Peyer's patch (tissue), 4 donors: ENCODE measurements at places on chromosomes 12 and 14. TPM values are rescaled to one million over a fixed set of nuclear protein-coding genes. Genes with fewer than 3 reads are reported as not detected.

DNA sequence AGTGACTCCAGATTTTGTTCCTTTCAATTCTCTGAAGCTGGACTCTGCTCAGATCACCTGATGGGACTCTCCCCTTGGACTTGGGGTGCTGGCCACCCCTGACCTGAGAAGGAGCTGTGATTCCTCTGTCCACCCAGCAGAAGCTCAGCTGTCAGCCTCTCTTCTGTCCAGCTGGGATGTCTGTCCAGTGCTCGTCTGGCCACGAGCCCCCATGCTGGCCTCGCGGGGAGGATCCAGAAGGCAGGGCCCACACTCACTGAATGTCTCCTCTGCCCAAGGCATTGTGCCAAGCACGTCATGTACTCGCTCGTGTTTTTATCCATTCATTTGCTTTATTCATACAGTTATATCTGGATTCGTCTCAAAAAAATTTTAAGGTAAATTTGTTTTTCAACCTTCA lies 14.2 kb upstream of the SLC24A4 start:
- no peaks in the 10 kb centered on the region for H3K36me3 ChIP-seq
- no peaks in the 10 kb centered on the region for H3K4me1 ChIP-seq
- no peak overlapping the region for H3K4me3 ChIP-seq
- no peaks in the 10 kb centered on the region for H3K27me3 ChIP-seq

- H3K27me3 ChIP-seq = no peaks in the 10 kb centered on the region
- no peak for DNase-seq
Observed at GRCh38 chr12:116299665-116300328, 22.3 kb upstream of the MED13L start.

DNA sequence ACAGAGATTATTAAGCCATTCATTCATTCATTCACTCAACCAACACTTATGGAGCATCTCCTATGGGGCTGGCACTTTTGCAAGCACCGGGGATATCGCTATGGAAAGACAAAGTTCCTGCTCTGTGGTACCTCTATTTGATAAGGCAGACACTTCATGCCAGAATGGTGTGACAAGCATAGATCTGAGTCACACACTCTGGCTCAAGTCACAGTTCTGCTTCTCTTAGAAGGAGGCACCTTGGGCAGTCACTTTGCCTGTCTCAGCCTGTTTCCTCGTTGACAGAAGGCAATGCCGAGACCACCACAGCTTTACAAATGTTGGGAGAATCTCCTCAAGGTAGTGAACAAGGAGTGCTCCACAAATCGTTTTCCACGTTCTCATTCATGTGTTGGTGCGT lies 205.2 kb downstream of the SLC41A2 start:
- no peaks in the 10 kb centered on the region for H3K36me3 ChIP-seq
- no peaks in the 10 kb centered on the region for H3K27me3 ChIP-seq
- peaks cover 11% of the 10 kb centered on the region for H3K4me1 ChIP-seq
- no peak overlapping the region for H3K4me3 ChIP-seq

GRCh38 chr12:45388545-45388944 lies 172.7 kb downstream of the ANO6 start:
- peaks cover 38% of the 10 kb centered on the region for H3K36me3 ChIP-seq
- H3K27ac ChIP-seq = no peak overlapping the region
- no peak overlapping the region for H3K4me3 ChIP-seq
- DNase-seq = no peak

Gene MANSC4
- not detected for total RNA-seq

Gene ANKRD33
- not detected for total RNA-seq

DNA sequence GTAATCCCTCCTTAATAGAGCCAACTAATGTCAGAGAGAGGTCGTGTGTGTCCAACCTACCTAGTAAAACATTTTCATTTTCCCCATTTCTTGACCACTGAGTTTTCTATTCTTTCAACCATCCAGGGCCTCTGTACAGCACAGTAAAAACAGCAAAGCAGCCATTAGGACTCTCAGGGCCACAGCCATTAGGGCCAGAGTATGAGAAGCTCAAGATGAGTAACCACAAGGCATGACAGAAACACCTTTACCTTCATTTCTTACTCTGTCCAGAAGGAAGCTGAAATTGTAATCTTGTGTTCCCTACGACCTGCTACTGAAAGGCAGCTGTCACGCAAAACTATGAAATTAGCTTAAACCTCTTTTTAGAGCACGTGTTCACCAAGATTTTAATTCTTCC lies 2.3 kb downstream of the SPPL3 start:
- no peak overlapping the region for H3K27ac ChIP-seq
- H3K4me1 ChIP-seq = peaks cover 15% of the 10 kb centered on the region
- H3K4me3 ChIP-seq = peak overlapping the region; percentile 100
- H3K36me3 ChIP-seq = no peaks in the 10 kb centered on the region
- no peak for DNase-seq
- no peaks in the 10 kb centered on the region for H3K27me3 ChIP-seq

GRCh38 chr12:43636725-43637463 lies 84.9 kb upstream of the ADAMTS20 start:
- no peaks in the 10 kb centered on the region for H3K4me1 ChIP-seq
- DNase-seq = no peak
- no peaks in the 10 kb centered on the region for H3K27me3 ChIP-seq
- H3K27ac ChIP-seq = no peak overlapping the region
- no peaks in the 10 kb centered on the region for H3K36me3 ChIP-seq

Gene NXPH4
- total RNA-seq = not detected

DNA sequence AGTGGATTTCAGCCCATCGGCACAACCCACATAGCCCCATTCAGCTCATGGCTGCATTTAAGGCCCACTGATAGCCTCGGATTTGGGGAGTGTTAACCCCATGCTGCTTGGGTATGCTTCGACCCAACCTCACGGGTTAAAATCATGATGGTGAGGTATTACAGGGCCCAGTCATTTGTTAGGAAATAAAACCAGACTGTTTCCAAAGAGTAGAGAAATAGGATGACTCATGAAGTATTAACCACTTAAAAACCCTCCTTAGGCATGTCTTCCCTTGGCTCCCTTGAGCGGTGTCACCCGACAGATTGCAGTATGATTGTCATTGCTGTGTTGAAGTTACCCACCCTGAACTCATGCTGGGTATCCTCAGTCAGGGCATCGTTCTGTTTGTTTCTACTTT lies 289.1 kb downstream of the CACNA1C start:
- no peaks in the 10 kb centered on the region for H3K4me1 ChIP-seq
- no peaks in the 10 kb centered on the region for H3K27me3 ChIP-seq
- DNase-seq = no peak
- H3K36me3 ChIP-seq = no peaks in the 10 kb centered on the region
- H3K4me3 ChIP-seq = no peak overlapping the region
- H3K27ac ChIP-seq = peak overlapping the region; percentile 46

Gene PCED1B
- total RNA-seq = 11.6 TPM

Gene TDRD9
- not detected for total RNA-seq

Gene CLEC14A
- 5.8 TPM for total RNA-seq

Gene GALNT8
- total RNA-seq = 58.6 TPM

Gene PXMP2
- total RNA-seq = 157 TPM

GRCh38 chr12:51686727-51687126 lies 95.7 kb downstream of the SCN8A start:
- no peaks in the 10 kb centered on the region for H3K36me3 ChIP-seq
- no peaks in the 10 kb centered on the region for H3K27me3 ChIP-seq
- H3K4me3 ChIP-seq = no peak overlapping the region
- DNase-seq = no peak
- no peak overlapping the region for H3K27ac ChIP-seq

DNA sequence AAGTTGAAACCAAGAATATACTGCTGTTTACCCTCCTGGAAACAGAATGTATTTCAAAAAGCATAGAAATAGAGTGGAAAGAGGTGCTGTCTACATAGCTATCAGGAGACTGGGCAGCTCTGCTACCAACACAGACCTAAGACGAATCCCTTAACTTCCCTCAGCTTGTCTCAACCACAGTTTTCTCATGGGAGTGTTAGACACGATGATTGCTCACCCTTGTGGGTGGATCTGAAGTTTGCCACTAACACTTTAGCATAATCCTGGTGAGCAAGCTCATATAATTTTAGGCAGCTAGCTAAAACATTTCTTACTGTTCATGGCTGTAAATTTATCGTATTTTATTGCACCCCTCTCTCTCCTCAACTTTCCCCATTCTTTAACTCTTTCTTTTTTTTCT lies 38.5 kb downstream of the C12orf75 start:
- H3K4me3 ChIP-seq = no peak overlapping the region
- DNase-seq = no peak
- H3K36me3 ChIP-seq = no peaks in the 10 kb centered on the region
- H3K4me1 ChIP-seq = no peaks in the 10 kb centered on the region
- H3K27me3 ChIP-seq = no peaks in the 10 kb centered on the region

- no peak overlapping the region for H3K27ac ChIP-seq
- no peaks in the 10 kb centered on the region for H3K36me3 ChIP-seq
- H3K27me3 ChIP-seq = no peaks in the 10 kb centered on the region
- no peak overlapping the region for H3K4me3 ChIP-seq
- no peak for DNase-seq
Observed at GRCh38 chr12:108090107-108090899, 38.8 kb upstream of the WSCD2 start.

Gene FGF6
- total RNA-seq = not detected
